ENCODE measurements at places on chromosomes 4 and X.

DNA sequence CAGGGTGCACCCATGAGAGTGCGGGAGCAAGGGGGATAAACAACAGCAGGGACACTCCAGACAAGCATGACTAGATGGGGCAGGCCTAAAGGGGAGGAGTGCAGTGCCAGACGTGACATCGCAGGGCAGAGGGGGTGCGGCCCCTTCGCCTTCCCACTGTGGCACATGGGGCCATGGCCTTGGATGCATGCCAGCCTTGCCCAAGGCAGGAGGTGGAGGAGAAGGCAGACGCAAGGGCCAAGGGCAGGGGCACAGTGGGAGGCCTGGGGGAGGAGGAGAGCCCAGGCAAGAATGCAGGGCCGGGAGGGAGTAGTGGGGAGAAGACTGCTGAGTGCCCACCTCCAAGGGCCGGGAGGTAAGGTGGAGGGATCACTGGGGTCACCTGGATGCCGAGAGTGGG is 21.6 kb downstream of the PNMA6E start:
- DNase-seq, result no peak

DNA sequence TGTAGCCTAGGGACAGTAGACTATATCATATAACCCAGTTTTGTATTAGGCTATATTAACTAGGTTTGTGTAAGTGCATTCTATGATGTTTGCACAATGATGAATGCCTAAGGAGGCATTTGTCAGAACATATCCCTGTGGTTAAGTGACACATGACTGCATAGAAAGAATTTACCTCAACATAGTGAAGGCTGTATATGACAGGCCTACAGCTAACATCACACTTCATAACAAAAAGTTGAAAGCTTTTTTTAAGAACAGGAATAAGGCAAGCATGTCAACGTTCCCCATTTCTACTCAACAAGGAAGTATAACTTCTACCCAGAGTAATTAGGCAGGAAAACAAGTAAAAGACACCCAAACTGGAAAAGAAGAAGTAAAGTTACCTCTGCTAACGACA is 165.9 kb upstream of the NDST4 start:
- no peak for DNase-seq

GRCh38 chr4:159366966-159367780 is 264.3 kb downstream of the RAPGEF2 start:
- DNase-seq, result no peak

DNA sequence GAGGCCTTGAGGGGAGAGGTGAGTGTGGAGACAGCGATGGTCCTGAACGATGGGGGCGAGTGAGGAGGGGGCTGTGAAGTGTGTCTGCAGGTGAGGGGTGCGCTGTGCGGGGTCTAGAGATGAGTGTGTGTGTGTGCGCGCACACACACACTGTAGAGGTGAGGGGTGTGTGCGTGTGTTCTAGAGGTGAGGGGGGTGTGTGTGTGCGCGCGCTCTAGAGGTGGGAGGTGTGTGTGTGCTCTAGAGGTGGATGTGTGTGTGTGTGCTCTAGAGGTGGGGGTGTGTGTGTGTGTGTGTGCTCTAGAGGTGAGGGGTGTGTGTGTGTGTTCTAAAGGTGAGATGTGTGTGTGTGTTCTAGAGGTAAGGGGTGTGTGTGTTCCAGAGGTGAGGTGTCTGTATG is 574 bp downstream of the BST1 start:
- no peak for DNase-seq

- no peak for DNase-seq
These were observed 309.3 kb downstream of the FRMPD4 start for GRCh38 chrX:12447448-12448064.

GRCh38 chr4:47543331-47543730 is 58.3 kb downstream of the ATP10D start:
- DNase-seq, result no peak

Data from T-helper 22 cell (primary cell).